ACHN (cell line): ENCODE measurements at places on chromosomes 16 and 17.

GRCh38 chr17:60909405-60909804, 231.8 kb downstream of the BCAS3 start:
- no peak for DNase-seq

DNA sequence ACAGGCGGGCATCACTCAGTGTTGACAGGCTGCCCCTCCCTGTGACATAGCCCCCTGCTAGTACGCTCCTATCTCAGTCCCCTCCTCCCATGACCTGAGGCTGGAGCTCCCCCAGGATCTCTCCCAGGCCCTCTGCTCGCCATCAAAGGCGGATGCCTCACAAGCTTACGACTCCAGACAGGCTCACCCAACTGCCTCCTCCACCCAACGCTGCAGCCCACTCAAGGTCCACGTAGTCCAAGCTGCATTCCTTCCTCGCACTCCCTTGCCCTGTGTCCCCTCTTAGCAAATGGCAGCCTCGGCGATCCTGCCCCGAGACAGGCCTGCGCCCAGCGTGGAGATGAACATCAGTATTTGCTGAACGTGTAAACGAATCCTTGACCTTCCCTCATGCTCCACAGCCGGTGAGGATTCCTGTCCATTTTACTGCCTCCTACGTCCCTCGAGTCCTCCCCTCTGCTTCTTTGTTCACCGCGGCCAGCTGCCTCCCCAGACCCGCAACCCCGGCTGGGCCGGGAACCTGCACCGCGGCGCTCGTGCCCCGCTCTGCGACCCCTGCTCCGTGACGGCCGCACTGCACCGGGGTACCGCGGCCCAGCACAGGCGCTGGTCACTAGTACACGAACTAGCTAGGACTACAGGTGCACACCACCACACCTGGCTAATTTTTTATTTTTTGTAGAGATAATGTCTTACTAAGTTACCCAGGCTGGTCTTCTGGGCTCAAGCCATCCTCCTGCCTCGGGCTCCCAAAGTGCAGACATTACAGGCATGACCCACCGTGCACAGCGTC, 838 bp upstream of the TMEM97 start:
- no peak for DNase-seq

DNA sequence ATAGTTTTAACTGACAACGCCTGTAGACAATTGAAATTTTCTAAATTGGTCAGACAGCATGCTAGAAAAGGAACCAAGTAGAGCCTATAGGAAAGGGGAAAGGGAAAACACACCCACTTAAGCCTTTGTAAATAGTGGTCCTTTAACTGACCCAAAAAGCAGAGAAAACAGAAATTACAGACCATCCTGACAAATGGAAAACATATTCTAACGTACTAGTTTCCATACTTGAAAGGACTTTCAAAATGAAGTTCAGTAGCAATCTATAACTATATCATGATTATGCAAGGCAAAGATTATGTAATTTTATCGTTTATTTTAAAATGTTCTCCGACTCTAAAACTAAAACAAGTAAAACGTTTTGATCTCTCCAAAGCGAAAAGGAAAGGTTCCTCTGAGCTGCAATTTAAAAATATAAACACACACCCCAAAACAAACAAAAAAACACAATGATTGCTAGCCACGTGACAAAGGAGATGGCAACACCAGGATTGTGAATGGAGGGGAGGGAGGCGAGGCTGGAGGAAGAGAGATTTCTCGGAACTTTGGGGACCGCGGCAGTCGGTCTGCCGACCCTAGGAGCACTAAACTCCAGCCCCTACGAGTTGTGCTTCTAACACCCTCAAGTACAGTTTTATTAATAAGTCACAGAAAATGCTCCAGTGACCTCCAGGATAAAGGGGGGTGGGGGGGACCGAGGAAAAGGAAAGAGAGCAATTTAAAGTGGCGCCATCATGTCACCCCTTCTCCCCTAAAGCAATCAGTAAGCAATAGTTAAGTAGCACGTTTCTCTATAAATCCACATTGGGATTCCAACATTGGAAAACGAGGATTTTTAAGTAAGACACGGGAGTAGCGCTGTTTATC, 1.7 kb downstream of the KANSL1 start:
- peak; percentile 31 for DNase-seq

GRCh38 chr17:57911834-57912673, 43.2 kb downstream of the CUEDC1 start:
- DNase-seq = no peak

DNA sequence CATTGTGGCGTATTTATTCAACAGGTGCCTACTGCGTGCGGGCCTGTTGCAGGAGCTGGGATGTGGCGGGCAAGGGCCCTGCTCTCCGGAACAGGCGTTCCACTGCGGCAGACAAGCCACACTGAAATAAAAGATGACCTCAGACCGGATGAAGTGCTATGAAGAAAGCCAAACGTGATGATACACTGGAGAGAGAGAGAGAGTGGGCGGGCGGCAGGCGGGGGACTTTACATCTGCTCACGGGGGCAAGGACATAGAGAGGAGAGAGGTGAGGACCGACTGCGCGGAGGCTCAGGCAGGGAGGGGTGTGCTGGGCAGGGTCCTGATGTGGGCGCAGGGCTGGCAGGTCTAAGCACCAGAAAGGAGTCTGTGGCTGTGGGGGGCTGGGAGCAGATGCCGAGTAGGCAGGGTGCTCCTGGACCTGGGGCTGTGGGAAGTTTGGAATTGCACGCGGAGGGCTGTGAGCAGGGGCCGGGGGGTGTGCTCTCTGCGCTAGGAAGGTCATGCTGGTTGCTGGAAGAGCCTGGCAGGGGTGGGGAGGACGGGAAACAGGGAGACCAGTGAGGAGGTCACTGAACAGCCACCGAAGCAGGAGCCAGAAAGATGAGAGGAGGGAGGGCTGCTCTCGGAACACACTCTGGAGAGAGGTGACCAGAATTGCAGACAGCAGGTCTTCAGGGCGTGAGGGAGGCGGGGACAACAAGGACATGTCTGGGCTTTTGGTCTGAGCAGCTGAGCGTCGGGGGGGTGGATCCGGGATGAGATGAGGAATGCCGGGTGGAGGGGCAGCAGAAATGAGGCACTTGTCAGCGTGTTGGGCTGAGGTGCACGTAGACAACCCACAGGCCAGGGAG, 9.9 kb downstream of the MXRA7 start:
- peak; percentile 82 for DNase-seq

GRCh38 chr16:28935924-28936783, 4.4 kb downstream of the CD19 start:
- peak; percentile 27 for DNase-seq

DNA sequence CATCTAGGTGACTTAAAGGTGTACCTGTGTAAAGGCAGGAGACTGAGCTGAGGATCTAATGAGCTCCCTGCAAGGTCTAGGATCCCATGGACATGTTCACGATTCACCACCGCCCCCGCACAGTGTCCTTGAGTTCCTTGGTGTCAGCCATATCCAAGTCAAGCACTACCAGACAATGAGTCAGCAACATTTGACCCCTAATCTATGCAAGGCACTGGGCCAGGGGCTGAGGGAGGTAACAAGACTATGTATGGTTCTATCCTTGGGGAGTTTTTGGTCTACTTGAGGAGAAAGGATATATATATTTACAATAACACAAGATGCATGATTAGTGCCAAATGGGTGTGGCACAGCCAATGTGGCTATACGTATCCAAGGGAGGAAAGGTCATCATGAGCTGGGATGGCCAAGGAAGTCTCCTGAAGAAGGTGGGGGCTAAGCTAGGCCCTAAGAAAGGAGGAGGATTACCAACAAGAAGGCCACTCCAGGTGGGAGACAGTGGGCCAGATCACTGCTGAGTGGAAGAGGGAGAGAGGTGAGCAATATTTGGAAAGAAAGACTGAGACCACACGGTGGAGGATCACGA, 35.0 kb downstream of the ITGB3 start:
- DNase-seq = no peak

GRCh38 chr17:5080591-5080990, 2.3 kb downstream of the ZFP3 start:
- no peak for DNase-seq

DNA sequence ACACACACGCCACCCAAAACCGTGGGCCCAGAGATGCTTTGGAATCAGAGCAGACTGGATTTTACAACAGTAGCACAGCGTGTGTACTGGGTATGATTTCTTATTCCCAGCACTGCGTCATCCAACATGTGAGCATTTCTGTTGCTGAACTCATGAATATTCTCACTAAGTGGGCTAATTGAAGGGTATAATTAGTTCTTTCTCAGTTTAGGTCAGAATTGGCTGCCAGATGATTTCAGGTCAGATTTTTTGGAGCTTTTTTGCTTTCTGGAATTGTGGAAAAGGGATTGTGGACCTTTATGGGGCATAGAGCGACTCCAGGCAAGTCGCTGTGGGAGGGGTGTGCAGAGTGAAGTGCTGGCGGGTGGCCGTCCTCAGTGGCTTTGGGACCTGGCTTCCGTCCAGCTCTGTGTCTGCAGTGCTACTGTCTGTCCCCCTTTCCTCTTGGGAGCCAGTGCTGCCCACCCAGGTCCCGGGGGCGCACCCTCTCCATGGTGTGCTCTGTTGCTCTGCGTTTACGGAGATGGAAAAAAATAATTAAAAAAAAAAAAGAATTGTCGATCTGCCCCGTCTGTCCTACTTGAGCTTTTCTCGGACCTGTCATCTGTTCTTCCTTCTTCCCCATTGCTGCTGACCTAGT, 25.0 kb downstream of the FOXK2 start:
- no peak for DNase-seq

DNA sequence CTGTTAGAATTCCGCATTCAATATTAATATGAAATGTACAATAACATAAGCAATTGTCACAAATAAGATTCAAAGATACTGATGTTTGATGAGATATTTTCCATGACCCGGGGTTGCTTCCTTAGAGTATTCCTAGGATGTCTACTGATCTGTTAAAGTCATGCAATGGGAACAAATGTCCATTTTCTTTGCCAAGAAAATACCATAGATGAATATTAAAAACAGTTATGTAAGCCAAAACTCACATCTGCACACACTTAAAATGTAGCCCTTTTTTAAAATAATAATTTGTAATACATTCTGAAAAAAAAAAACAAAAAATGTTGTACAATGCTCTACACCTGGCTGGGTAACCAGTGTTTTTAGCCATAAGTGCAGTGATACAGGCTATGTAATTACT, 259.4 kb upstream of the AXIN2 start:
- no peak for DNase-seq

DNA sequence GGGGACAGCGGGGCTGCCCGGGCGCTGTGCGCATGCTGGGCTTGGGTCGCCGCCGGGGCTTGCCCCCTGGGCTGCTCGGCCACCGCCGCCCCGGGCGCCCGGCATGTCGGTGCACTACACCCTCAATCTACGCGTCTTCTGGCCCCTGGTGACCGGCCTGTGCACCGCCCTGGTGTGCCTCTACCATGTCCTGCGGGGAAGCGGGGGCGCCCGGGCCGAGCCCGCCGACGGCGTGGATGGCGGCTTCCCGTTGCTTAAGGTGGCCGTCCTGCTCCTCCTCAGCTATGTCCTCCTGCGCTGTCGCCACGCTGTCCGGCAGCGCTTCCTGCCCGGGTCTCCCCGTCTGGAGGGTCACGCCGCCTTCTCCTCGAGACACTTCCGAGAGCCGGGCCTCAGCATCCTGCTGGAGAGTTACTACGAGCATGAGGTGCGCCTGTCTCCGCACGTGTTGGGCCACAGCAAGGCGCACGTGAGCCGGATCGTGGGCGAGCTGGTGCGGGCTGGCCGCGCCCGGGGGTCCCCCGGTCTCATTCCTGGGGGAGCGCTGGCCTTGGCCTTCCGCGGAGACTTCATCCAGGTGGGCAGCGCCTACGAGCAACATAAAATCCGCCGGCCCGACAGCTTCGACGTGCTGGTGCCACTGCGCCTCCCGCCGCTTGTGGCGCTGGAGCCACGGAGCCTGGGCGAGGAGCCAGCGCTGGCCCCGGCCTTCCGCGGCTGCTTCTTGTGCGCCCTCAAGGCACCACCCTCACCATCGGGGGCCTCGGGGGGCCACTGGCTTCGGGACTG, 789 bp downstream of the ITPRIPL2 start:
- peak; percentile 55 for DNase-seq

DNA sequence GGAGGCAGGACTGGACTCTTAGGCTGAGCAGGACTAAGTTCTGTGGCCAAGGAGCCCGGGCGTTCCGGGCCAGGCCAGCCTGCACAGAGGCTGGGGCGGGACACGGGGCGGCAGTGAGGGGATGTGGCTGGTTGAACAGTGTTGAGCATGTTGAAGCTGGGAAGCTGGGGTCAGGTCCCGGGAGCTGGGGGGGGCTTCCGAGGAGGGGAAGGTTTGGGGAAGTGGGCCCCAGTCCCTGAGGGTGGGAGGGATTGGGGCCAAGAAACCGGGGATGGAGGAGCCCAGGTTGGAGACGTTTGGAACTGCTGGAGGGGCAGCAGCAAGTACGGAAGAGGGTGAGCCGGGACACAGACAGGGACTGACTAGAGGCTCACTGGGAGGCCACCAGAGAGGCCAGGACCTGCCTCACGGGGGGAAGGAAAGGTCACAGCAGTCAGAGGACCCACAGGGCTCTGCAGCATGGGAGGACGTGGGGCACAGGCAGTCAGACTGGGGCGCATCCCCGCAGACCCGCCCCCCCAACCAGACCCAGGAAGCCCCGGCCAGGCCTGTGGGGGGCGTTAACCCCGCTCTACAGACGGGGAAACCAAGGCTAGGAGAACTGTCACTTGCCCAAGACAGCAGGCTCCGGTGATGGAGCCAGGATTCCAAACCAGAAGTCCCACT, 9.5 kb downstream of the TAX1BP3 start:
- no peak for DNase-seq
